Spleen (tissue), 13 donors: ENCODE measurements at places on chromosomes 3 and 15. TPM values are rescaled to one million over a fixed set of nuclear protein-coding genes. Genes with fewer than 3 reads are reported as not detected.

The ENTPD3 gene
- 4.8 TPM for total RNA-seq

DNA sequence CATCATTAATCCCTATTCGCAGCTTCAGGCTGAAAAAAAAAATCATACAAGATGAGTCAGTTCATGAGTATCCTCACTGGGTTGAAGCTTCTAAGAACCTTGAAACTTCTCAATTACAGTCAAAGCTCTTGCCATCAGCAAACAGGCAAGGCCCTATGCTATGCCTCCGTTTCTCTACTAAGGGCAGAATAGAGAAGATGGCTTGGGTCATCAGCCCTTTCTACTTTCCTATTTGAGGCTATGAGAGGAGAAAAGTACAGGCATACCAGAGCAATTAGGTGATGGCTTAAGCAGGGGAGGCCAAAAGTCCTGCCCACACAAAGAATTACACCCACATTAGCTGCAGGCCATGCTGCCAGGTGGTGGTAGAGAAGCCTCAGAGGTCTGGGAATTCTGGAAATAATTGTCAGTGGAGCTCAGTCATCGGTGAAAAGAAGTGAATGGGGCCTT is 89.0 kb downstream of the MRPL46 start:
- no peak overlapping the region for H3K27ac ChIP-seq
- no peaks in the 10 kb centered on the region for H3K4me1 ChIP-seq
- no peak for DNase-seq
- H3K27me3 ChIP-seq = peaks cover 10% of the 10 kb centered on the region

- DNase-seq = no peak
- H3K4me1 ChIP-seq = no peaks in the 10 kb centered on the region
- no peaks in the 10 kb centered on the region for H3K27me3 ChIP-seq
- H3K27ac ChIP-seq = no peak overlapping the region
Observed at GRCh38 chr15:83866692-83867091, 212.8 kb downstream of the ADAMTSL3 start.

GRCh38 chr3:191329654-191330529 is at the start of gene UTS2B:
Gene UTS2B (minus strand): TSS chr3:191330526. CDS start chr3:191282189, 48,337 bp downstream.
- no peaks in the 10 kb centered on the region for H3K27me3 ChIP-seq
- peaks cover 66% of the 10 kb centered on the region for H3K4me1 ChIP-seq

The ALDH1A3 gene
- 3.7 TPM for total RNA-seq

GRCh38 chr15:91912336-91912735 is 58.8 kb downstream of the SLCO3A1 start:
- DNase-seq = no peak
- no peaks in the 10 kb centered on the region for H3K36me3 ChIP-seq
- H3K27me3 ChIP-seq = no peaks in the 10 kb centered on the region

DNA sequence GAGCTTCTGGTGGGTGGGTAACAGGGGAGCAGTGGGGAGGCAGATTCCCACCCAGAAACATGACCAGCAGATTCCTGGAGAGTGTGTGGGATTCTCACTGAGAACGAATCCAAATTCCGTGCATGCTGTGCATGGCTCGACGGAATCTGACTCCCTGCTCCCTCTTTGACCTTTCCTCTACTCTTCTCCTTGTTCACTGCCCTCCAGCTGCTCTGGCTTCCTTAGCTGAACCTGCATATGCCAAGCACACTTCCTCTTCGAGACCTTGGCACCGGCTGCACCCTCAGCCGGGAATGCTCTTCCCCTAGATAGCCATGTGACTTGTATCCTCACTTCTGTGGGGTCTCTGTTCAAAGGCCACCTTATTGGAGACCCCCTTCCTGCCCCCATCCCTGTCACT is 6.3 kb downstream of the INSYN1 start:
- no peak for DNase-seq
- H3K4me1 ChIP-seq = peaks cover 19% of the 10 kb centered on the region
- no peaks in the 10 kb centered on the region for H3K36me3 ChIP-seq
- no peak overlapping the region for H3K4me3 ChIP-seq
- H3K27ac ChIP-seq = no peak overlapping the region

DNA sequence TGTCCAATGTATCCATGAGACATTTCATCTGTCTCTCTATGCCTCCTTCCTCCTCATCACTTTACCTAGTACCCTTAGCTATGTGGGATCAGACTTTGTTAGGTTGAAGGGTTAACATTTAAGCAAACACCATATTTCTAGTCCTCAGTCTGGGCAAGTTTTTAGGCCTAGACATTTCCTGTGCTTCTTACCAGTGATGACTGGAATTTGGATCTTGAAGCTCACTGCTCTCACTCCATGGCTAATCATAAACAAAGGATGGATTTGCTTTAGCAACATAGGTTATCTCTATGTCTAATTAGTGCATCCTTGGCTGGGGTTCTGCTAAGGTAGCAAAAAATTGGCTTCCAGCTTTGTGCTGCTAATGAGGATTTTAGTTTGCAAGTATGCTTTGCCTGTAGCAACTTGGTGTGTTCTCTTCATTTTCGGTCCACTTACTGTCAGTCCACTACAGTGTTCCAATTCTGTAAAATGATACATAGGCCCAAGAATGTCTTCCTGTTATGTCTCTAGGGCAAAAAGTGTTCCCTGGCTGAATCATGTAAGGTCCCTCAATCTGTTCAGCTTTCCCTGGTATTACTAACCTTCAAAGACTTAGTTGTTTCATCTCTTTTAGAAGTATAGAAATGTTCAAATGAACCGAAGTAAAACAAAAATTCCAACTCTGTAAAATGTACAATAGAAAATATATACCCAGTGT is 615.4 kb downstream of the CADM2 start:
- DNase-seq = no peak
- H3K27ac ChIP-seq = no peak overlapping the region
- H3K27me3 ChIP-seq = no peaks in the 10 kb centered on the region
- H3K36me3 ChIP-seq = no peaks in the 10 kb centered on the region

The ARPP21 gene
- total RNA-seq = 0.39 TPM

DNA sequence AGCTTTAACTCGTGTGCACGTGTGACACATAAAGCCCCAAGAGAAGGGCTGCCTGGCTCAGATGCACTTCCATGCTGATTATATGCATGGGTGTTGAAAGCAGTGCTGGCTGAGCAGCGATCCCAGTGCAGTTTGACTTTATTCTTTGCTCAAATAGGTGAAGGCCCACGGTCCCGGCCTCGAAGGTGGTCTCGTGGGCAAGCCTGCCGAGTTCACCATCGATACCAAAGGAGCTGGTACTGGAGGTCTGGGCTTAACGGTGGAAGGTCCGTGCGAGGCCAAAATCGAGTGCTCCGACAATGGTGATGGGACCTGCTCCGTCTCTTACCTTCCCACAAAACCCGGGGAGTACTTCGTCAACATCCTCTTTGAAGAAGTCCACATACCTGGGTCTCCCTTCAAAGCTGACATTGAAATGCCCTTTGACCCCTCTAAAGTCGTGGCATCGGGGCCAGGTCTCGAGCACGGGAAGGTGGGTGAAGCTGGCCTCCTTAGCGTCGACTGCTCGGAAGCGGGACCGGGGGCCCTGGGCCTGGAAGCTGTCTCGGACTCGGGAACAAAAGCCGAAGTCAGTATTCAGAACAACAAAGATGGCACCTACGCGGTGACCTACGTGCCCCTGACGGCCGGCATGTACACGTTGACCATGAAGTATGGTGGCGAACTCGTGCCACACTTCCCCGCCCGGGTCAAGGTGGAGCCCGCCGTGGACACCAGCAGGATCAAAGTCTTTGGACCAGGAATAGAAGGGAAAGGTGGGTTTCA is 87.7 kb downstream of the DNASE1L3 start:
- peaks cover 31% of the 10 kb centered on the region for H3K4me1 ChIP-seq
- no peaks in the 10 kb centered on the region for H3K36me3 ChIP-seq
- H3K4me3 ChIP-seq = no peak overlapping the region
- no peak for DNase-seq

DNA sequence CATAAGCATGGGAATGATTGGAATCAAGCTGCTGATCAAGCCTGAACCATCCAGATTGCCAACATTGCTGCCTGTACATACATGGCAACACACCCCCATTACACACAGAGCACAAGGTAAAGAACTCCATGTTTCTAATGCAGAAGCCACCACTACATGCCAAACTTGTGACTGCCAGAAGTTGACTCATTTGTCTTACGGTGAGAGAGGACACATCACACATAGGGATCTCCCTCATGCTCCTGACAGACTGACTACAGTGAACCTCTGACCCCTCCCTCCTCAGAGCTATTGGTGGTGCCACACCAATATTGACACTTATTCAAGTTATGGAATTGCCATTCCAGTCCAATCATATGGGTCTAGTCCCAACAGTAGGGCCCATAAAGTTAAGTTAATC is 42.3 kb downstream of the EFHB start:
- no peak overlapping the region for H3K27ac ChIP-seq
- no peaks in the 10 kb centered on the region for H3K36me3 ChIP-seq
- no peaks in the 10 kb centered on the region for H3K4me1 ChIP-seq
- no peak overlapping the region for H3K4me3 ChIP-seq
- no peak for DNase-seq

DNA sequence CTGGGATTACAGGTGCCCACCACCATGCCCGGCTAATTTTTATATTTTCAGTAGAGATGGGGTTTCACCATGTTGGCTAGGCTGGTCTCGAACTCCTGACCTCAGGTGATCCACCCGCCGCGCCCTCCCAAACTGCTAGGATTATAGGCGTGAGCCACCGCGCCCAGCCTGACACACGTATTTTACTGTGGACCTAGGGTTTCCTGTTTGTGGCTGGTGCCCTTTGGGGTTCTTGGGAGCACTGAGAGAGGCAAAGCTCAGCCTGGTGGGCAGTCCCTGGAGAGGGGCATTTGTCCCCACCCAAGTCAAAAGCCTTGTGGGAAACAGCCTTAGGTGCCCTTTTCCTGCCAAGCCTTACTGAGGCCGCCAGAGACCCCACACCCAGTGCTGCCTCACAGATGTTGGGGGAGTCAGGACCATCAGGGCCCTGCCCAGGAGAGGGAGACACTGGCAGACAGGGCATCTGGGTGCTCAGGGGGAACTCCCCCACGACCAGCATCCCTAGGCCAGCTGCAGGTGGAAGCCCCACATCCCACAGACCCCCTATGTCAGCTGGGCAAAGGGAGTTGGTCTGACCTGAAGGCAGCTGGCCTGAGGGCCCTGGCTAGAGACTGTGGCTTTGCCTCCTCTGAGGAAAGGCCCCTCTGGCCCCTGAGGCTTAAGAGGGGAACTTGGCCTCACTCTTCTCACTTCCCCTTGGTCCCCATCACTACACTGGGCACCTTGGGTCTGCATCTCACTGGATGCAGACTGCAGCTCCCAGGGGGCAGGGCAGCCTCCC is 35.1 kb downstream of the DNAH1 start:
- no peaks in the 10 kb centered on the region for H3K4me1 ChIP-seq
- no peak overlapping the region for H3K27ac ChIP-seq
- DNase-seq = peak; percentile 41
- no peaks in the 10 kb centered on the region for H3K27me3 ChIP-seq

The MYZAP gene
- total RNA-seq = 23.6 TPM

DNA sequence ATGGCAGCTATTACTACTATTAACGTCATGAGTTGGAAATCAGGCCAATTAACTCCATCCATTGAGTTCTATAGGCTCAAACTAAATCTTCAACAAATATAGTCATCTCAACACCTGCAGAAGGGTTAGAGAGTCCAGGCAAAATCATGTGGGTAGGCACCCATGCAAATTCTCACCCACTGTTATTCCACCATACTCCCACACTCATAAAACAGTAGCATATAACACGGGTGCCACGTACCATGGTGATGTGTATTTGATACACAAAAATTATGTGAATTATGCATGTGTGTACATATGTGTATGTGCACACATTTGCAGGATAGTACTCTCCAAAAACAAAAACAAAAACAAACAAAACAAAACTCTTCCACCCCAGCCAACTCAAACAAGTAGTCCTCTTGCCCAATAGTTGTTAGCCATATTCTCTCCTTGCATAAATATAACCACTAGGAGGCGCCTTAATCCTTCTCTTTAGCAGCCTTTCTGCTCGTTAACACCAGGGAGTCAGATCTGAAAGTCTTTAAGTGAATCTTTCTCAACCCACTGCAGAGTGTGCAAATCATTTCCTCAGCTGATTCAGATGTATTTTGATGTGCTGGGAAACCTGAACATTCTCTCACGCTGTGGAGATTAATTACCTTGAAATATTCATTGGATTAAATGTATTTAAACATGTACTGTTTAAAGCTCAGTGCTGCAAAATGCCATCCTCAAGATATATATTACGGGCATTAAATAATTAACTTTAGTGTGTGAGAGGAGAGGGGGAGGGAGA is 38.0 kb upstream of the COPB2 start:
- no peaks in the 10 kb centered on the region for H3K27me3 ChIP-seq
- no peaks in the 10 kb centered on the region for H3K36me3 ChIP-seq
- no peak overlapping the region for H3K4me3 ChIP-seq
- H3K4me1 ChIP-seq = no peaks in the 10 kb centered on the region
- H3K27ac ChIP-seq = no peak overlapping the region
- DNase-seq = no peak

DNA sequence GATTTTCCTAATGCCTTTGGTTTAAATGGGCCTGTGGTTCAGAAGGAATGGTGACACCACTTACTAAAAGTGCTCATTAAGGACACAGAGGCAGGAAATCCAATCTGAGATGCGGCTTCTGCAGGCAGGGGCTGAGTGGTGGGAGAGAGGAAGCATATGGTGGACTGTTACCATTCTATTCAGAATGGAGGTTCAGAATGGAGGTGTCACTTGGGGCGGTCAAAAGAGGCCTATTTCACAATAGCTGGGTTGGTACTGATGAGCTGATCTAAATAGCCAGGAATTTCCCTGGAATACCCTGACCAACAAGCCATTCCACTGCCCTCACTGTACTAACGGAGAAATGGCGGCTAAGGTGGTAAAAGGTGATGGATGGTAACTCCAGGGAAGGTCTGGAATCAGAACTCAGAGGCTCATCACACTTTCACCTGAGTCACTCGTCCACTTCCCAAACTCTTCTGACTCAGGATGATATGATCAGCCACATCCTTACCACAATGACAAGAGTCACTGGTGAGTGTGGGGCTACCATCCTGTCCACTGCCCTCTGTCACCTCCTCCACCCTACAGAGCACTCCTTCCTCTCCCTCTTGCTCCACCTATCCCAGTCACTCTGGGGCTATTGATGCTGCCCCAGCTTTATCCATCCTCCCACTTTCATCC is 15.7 kb downstream of the RFT1 start:
- peaks cover 57% of the 10 kb centered on the region for H3K36me3 ChIP-seq
- no peak overlapping the region for H3K4me3 ChIP-seq
- DNase-seq = no peak
- peaks cover 36% of the 10 kb centered on the region for H3K4me1 ChIP-seq
- peak overlapping the region; percentile 73 for H3K27ac ChIP-seq

DNA sequence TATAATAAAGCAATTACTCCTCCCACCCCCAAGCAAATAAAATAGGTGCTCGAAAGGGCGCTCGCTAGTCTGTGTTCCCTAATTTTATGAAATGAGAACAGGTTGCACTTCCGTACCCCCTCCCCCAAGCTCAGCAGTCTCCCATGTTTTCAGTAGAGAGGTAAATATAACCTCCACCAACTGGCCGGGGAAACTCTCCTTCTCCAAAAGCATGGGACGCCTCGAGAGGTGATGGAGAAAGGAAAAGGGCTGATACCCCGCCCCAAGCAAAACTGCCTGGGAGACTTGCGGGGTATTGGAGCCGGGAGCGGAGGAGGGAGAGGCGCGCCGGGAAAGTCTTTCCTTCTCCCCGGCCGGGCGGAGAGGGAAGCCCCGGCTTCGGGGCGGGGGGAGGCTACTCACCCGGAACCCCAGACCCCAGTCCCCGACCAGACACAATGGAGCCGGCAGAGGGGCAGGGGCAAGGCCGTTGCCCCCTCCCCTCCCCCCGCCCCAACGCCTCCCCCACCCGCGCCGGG is 605 bp downstream of the DCUN1D1 start:
- no peaks in the 10 kb centered on the region for H3K27me3 ChIP-seq
- H3K4me1 ChIP-seq = peaks cover 23% of the 10 kb centered on the region
- peak overlapping the region; percentile 88 for H3K27ac ChIP-seq
- peak overlapping the region; percentile 94 for H3K4me3 ChIP-seq
- no peak for DNase-seq
